ENCODE measurements at places on chromosomes 7 and 10. TPM values are rescaled to one million over a fixed set of nuclear protein-coding genes. Genes with fewer than 3 reads are reported as not detected.

Gene MYO3A
- total RNA-seq = not detected

Gene GSTO2
- total RNA-seq = 0.57 TPM

Gene PHF14
- 45.1 TPM for total RNA-seq

Gene TFEC
- total RNA-seq = 38.5 TPM

Gene LSM8
- 44.7 TPM for total RNA-seq

Gene TMEM236
- total RNA-seq = 0.10 TPM

Gene TCAF2
- 17.3 TPM for total RNA-seq
